Skeletal muscle cell (primary cell): ENCODE measurements at places on chromosomes 6 and 20.

- DNase-seq = no peak
These were observed 654.5 kb upstream of the PTCHD4 start for GRCh38 chr6:48765352-48765961.

- DNase-seq = no peak
These were observed 22.8 kb upstream of the EPM2A start for GRCh38 chr6:145758113-145758512.

- DNase-seq = no peak
These were observed 24.6 kb downstream of the DST start for GRCh38 chr6:56618050-56618449.

GRCh38 chr6:33984466-33985312 lies 161.2 kb downstream of the GRM4 start:
- no peak for DNase-seq
